ENCODE measurements at places on chromosomes 2 and 18. TPM values are rescaled to one million over a fixed set of nuclear protein-coding genes. Genes with fewer than 3 reads are reported as not detected.

GRCh38 chr2:54572262-54572635 lies 116.1 kb downstream of the SPTBN1 start:
- no peaks in the 10 kb centered on the region for H3K36me3 ChIP-seq
- H3K27ac ChIP-seq: peak overlapping the region; percentile 92
- H3K4me1 ChIP-seq: peaks cover 94% of the 10 kb centered on the region
- no peak for DNase-seq
- H3K27me3 ChIP-seq: no peaks in the 10 kb centered on the region

DNA sequence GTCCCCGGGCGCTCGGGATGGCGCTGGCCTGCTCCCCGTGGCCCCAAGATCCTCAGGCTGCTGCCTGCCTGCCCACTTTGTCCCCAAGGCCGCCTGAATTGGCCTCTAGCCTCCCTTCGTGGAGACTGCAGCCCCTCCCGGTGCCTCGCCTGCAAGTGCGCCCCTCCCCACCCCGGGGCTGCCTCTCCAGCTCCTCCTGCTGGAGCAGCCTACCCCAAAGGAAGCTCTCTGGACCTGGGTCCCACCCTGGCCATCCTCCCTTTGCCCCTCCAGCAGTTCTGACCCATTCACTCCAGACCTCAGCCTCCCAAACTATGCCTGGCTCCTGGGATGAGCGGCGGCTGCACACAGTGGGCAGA lies 6.2 kb downstream of the ESPNL start:
- peaks cover 45% of the 10 kb centered on the region for H3K4me1 ChIP-seq
- no peak overlapping the region for H3K4me3 ChIP-seq
- H3K36me3 ChIP-seq: no peaks in the 10 kb centered on the region

Gene MYO5B
- 0.30 TPM for total RNA-seq

DNA sequence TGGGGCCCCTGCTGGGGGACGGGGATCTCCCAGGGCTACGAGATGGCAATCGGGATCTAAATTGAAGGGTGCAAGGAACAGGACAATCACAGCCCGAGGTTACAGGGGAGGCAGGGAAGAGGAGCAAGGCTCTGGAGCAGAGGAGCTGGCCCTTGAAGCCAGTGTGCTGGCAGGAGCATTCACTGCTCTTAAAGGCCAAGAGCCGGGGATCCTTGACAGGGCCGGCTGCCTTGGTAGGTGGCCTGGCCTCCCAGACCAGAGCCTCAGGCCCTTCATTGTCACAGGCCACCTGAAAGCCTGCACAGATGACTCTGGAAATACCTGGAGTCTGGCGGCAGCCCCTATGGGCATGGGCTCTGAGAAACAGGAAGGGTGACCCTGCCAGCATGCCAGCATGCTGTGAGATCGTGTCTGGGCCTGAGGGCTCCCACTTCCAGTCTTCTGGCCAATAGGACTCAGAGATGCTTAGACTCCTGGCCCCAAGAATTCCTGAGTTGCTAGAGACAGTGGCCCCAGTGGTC lies 38.7 kb downstream of the PDIA6 start:
- no peak for DNase-seq
- H3K4me3 ChIP-seq: no peak overlapping the region
- no peaks in the 10 kb centered on the region for H3K4me1 ChIP-seq
- H3K36me3 ChIP-seq: no peaks in the 10 kb centered on the region
- H3K27me3 ChIP-seq: no peaks in the 10 kb centered on the region
- no peak overlapping the region for H3K27ac ChIP-seq

GRCh38 chr2:152093464-152093863 lies 5.4 kb downstream of the CACNB4 start:
- peaks cover 7% of the 10 kb centered on the region for H3K27me3 ChIP-seq
- H3K27ac ChIP-seq: no peak overlapping the region
- peaks cover 12% of the 10 kb centered on the region for H3K4me1 ChIP-seq
- no peaks in the 10 kb centered on the region for H3K36me3 ChIP-seq
- DNase-seq: no peak
- H3K4me3 ChIP-seq: no peak overlapping the region

Gene BBS5
- total RNA-seq: 2.1 TPM

Gene SLC5A7
- total RNA-seq: not detected

- H3K36me3 ChIP-seq: no peaks in the 10 kb centered on the region
- no peak overlapping the region for H3K4me3 ChIP-seq
- no peaks in the 10 kb centered on the region for H3K27me3 ChIP-seq
Measured at GRCh38 chr2:58447586-58447985, 206.5 kb upstream of the FANCL start.

Gene TMEM182
- total RNA-seq: 5.0 TPM

DNA sequence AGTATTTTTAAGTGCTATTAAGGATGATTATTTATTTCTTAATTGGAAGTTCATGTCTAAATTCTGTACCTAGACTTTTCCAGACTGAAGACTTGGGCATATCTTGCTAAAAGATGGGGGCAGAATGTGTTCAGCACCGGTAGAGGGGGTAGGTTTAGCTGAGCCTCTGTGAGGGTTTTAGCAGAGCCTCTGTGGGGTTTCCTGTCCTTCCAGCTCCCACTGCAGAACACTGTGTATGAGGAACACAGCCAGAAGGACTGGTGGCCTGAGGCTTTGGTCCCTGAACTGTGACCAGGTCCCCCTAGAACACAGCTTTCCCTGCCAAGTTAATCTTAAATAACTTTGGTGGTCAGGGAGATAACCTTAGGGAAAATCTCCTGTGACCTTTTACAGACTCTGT lies 123.4 kb upstream of the EPC2 start:
- H3K4me1 ChIP-seq: peaks cover 4% of the 10 kb centered on the region
- H3K4me3 ChIP-seq: no peak overlapping the region
- H3K27me3 ChIP-seq: no peaks in the 10 kb centered on the region
- no peak overlapping the region for H3K27ac ChIP-seq

All from B cell (primary cell).